ENCODE measurements at places on chromosomes 16 and 17. TPM values are rescaled to one million over a fixed set of nuclear protein-coding genes. Genes with fewer than 3 reads are reported as not detected.

EEF2KMT gene
- total RNA-seq = 4.5 TPM

DNAI2 gene
- not detected for total RNA-seq

STAT3 gene
- 107 TPM for total RNA-seq

ZNF500 gene
- 33.1 TPM for total RNA-seq

ST6GALNAC2 gene
- 2.5 TPM for total RNA-seq

TMEM235 gene
- total RNA-seq = 19.0 TPM

C16orf54 gene
- total RNA-seq = 0.46 TPM

DNASE1L2 gene
- 8.9 TPM for total RNA-seq

PIK3R5 gene
- total RNA-seq = 5.4 TPM

ELMO3 gene
- 1.1 TPM for total RNA-seq

CIBAR2 gene
- 0.49 TPM for total RNA-seq

P4HB gene
- 133 TPM for total RNA-seq

ZNF276 gene
- total RNA-seq = 32.9 TPM

VPS9D1 gene
- 40.5 TPM for total RNA-seq

RCVRN gene
- 4.9 TPM for total RNA-seq

TP53TG3C gene
- total RNA-seq = not detected

ZFP1 gene
- total RNA-seq = 34.5 TPM

RRAD gene
- total RNA-seq = 8.9 TPM

CMTM4 gene
- 125 TPM for total RNA-seq

CRYM gene
- total RNA-seq = 78.1 TPM

OR4D1 gene
- total RNA-seq = not detected

KRT17 gene
- total RNA-seq = 38.4 TPM

CCL1 gene
- not detected for total RNA-seq

RPUSD1 gene
- total RNA-seq = 31.0 TPM

LGALS9C gene
- total RNA-seq = not detected

CA5A gene
- not detected for total RNA-seq

KRTAP1-5 gene
- not detected for total RNA-seq

MYO19 gene
- total RNA-seq = 50.4 TPM

Measured in dorsolateral prefrontal cortex (tissue), 122 donors.